ENCODE measurements at places on chromosomes 4 and X.

GRCh38 chr4:79184476-79184875, 141.4 kb downstream of the NAA11 start:
- DNase-seq: no peak

DNA sequence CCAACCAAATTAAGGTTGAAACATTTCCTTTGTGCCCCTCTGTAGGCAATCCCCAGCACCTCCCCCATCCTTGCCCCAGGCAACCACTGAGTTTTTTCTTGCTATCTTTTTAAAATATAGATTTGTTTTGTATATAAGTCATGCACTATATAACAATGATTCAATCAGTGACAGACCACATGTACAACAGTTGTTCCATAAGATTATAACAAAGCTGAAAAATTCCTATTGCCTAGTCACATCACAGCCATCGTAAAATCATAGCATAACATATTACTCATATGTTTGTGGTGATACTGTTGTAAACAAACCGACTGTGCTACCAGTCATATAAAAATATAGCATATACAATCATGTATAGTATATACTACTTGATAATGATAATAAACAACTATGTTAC, 211.9 kb upstream of the NRK start:
- DNase-seq: no peak

GRCh38 chr4:106583567-106583966, 215.0 kb upstream of the GIMD1 start:
- no peak for DNase-seq

DNA sequence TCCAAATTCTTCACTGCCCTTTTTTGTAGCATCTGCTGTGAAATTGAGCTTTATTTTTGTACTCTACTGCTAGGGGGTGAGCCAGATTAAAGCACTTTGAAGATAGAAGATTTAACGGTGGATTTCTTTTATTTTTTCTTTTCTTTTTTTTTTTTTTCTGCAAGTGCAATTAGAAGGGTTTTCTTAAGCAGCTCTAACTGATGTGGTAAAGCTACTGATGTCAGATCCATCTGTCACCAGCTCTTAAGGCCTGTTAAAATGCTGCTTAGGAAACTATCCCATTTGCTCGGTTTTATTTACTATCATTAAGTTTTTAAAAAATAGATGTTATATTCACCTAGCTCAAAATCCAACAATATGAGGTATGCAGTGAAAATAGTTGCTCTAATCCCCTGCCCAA, 7.1 kb downstream of the NDUFA1 start:
- DNase-seq: no peak

GRCh38 chr4:5474756-5475155, 233.6 kb downstream of the EVC2 start:
- no peak for DNase-seq

DNA sequence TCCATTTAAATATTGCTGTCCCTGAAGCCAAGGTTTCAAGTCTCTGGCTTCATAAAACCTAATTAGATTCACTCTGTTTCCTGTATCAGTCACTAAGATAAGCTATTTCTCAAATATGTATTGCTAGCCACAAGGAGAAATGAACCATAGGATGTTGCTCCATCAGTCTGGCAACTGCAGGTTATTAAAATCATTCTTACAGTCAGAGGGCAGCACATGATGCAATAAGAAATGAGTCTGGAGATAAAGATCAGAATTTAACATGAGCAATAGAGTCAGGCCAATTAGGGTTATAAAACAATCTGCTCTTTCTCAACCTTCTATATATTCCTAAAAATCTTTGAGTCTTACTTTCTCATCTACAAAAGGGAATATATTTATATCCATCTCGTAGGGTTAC, 7.2 kb downstream of the PRKG2 start:
- no peak for DNase-seq

DNA sequence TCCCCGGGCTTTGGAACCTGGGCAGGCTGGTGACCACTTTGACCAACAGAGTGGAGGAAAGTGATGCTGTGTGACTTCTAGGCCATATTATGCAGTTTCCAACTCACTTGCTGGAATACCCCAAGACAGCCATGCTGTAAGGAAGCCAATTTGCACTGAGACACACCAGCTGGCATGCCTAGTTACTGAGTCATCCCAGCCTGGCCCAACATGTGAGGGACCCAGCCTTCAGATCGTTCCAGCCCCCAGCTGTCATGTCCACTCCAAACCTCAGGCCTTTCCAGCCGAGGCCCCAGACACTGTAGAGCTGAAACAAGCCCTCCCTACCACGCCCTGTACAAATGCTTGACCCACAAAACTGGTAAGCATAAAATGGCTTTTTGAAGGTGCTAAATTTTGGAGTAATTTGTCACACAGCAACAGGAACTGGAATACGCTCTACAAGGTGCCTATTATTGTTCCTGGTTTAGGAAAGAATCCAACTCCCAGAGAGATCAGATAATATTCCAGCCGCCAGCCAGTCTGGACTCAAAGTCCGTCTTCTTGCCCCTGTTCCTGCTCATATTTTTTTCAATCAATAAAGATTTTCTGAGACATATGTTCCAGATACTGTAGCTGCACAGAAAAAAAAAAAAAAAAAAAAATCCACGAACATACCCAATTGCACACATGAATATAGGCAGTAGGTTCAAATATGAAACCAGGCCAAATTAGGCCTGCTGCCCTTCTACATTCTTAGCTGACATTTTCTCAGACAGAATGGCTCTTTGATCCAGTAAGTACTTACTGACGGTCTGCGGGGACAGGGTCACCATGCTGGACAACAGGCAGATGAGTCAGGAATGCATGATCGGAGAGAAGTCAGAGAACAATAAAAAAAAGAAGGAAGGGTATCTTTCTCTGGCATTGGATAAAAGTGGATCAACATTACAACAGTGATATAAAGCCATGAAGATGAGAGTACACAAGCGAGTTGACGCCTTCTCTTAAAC, 35.1 kb downstream of the SH3KBP1 start:
- DNase-seq: no peak

All from left renal cortex interstitium (tissue), 4 donors.